Dermis blood vessel endothelial cell (primary cell): ENCODE measurements at places on chromosomes 3 and 15. TPM values are rescaled to one million over a fixed set of nuclear protein-coding genes. Genes with fewer than 3 reads are reported as not detected.

GRCh38 chr15:52224211-52224610 lies 33.0 kb upstream of the GNB5 start:
- DNase-seq = no peak

DNA sequence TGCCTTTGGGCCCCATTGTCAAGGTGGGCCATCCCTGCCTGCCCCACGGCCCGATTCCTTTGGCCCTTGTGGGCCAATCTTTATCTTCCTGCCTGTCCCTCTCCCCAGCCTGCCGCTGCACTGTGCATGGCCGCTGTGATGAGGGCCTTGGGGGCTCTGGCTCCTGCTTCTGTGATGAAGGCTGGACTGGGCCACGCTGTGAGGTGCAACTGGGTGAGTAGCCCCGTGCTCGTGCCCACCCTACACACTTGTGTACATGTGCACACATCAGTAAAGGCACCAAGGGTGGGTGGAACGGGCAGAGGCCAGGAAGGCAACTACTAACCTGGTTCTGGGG lies 12.2 kb downstream of the NT5DC2 start:
- no peak for DNase-seq

- DNase-seq = no peak
These were observed 37.5 kb downstream of the SGO1 start for GRCh38 chr3:20148466-20148865.

Gene AADAC
- total RNA-seq = 0.19 TPM in 1 of 2 replicates, not detected in the other

Gene ARF4
- 122 and 169 TPM in 2 replicates for total RNA-seq

DNA sequence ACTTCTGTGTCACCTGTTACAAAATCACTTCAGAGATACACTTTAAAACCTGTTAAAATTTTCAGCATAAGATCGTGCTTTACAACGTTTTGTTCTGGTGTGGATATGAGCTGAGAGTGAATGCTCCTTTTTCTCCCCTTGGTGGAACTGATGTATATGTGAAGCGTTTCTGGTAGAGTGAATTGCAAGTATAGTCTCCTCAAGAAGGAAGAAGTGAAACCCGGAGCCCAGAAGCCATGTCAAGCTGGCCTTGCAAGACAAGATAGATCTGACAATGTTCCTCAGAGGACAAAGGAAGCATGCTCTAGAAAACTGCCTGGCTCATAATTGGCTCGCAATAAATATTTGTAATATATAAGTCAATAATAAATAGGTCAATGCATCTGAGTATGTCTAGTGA lies 23.6 kb downstream of the SERPINI2 start:
- DNase-seq = no peak

Gene ITIH1
- not detected in 2 replicates for total RNA-seq

Gene GPR62
- not detected in 2 replicates for total RNA-seq

DNA sequence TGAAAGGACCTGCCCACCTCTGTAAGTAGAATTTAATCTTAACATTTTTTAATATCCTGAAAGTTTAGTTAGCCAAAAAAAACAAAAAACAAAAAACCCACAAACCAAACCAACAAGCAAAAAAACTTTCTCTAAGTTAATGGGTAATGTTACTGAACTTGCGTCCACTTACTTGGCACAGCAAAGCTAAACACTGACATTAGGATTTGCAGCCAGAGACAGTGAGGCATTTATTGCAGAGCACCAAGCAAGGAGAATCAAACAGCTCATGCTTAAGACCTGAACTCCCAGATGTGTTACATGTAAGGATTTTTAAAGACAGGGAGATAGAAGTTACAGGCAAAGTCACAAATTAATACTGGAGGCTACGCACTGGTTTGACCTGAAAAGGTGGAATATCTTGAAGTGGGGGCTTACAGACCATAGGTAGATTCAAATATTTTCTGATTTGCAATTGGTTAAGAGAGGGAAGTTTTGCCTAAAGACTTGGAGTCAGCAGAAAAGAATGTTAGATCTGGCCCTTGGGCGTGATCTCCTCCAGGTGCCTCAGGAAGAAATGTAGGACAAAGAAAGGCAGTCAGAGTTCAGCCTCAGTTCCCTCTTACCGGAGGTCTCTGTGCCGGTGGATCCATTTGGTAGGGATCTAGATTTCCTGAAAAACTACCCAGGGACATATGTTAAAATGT lies 205.0 kb downstream of the ADAMTSL3 start:
- DNase-seq = no peak

- DNase-seq = no peak
These were observed 6.6 kb upstream of the SEMA5B start for GRCh38 chr3:123034120-123034519.

GRCh38 chr15:95325763-95326404 lies 1004.6 kb upstream of the NR2F2 start:
- DNase-seq = peak; percentile 78

Gene PLA2G4B
- 0.23 and 1.0 TPM in 2 replicates for total RNA-seq

GRCh38 chr3:55337641-55338180 lies 149.4 kb downstream of the WNT5A start:
- no peak for DNase-seq

DNA sequence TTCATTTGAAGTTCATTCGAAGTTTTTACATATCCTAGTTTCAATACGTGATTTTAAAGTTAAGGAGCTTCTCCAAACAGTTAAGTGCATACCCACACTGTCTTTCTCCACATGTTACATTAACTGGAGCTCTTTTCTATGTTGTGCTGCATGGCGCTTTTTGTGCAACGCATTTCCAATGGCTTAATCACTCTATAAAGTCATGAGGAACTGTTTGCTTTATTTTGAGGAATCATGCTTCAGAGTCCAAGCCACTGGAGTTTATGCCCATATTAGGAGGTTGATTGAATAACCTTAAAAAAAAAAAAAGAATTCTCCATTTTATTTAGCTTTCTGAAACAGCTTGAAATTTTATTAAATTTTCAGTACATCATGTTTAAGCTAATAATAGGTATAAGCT lies 109.4 kb upstream of the MBNL1 start:
- DNase-seq = no peak

DNA sequence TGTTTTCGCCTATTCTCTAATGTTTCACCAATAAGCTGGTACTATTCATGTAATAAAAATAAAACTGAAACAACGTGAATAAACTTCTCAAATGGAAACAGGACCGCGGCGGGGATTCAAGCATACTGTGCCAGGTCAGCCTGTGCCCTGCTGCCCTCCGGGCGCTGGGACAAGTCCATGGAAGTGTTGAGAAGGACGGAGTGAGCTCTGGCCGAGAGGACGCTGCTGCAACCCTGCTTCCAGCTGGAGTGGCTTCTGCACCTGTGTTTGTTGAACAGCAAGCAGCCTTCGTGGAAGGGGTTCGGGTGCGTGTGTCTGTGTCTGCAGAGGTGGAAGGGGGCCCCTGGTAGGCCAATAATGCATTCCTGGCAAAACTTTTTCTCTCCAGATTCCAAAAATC lies 50.0 kb upstream of the PCSK6 start:
- no peak for DNase-seq

GRCh38 chr3:39917065-39917773 lies 107.8 kb downstream of the MYRIP start:
- peak; percentile 55 for DNase-seq
